ENCODE measurements at places on chromosomes 7 and 10.

- no peak for DNase-seq
Measured at GRCh38 chr7:111103678-111104274, 12.8 kb downstream of the LRRN3 start.

DNA sequence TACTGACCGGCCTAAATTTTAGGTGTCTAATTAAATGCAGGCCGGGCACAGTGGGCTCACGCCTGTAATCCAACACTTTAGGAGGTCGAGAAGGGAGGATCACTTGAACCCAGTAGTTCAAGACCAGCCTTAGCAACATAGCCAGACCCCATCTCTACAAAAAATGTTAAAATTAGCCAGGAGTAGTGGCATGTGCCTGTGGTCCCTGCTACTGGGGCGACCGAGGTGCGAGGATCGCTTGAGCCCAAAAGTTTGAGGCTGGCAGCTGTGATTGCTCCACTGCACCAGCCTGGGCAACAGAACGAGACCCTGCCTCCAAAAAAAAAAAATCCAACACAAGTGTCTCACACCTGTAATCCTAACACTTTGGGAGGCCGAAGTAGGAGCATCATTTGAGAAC lies 491 bp upstream of the SLC37A3 start:
- no peak for DNase-seq

DNA sequence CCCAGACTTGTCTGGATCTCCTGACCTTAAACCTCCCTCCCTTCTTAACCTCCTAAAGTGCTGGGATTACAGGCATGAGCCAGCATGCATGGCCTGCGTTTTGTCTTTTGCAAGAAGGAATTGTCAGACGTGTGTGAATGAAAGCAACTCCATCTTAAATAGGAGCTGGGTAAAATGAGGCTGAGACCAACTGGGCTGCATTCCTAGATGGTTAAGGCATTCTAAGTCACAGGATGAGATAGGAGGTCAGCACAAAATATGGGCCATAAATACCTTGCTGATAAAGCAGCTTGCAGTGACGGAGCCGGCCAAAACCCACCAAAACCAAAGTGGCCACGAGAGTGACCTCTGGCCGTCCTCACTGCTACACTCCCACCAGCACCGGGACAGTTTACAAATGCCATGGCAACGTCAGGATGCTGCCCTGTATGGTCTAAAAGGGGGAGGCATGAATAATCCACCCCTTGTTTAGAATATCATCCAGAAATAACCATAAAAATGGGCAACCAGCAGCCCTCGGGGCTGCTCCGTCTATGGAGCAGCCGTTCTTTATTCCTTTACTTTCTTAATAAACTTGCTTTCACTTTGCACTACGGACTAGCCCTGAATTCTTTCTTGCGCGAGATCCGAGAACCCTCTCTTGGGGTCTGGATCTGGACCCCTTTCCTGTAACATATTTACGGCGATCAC lies 41.2 kb upstream of the SDK1 start:
- no peak for DNase-seq

GRCh38 chr10:31320550-31321211 lies 1.7 kb downstream of the ZEB1 start:
- DNase-seq, result no peak

- DNase-seq, result peak; percentile 66
Measured at GRCh38 chr10:71531485-71532446, 135.0 kb downstream of the CDH23 start.

GRCh38 chr7:14900051-14900450 lies 2.5 kb downstream of the DGKB start:
- no peak for DNase-seq

GRCh38 chr10:103691723-103692435 lies 163.5 kb downstream of the SH3PXD2A start:
- no peak for DNase-seq

DNA sequence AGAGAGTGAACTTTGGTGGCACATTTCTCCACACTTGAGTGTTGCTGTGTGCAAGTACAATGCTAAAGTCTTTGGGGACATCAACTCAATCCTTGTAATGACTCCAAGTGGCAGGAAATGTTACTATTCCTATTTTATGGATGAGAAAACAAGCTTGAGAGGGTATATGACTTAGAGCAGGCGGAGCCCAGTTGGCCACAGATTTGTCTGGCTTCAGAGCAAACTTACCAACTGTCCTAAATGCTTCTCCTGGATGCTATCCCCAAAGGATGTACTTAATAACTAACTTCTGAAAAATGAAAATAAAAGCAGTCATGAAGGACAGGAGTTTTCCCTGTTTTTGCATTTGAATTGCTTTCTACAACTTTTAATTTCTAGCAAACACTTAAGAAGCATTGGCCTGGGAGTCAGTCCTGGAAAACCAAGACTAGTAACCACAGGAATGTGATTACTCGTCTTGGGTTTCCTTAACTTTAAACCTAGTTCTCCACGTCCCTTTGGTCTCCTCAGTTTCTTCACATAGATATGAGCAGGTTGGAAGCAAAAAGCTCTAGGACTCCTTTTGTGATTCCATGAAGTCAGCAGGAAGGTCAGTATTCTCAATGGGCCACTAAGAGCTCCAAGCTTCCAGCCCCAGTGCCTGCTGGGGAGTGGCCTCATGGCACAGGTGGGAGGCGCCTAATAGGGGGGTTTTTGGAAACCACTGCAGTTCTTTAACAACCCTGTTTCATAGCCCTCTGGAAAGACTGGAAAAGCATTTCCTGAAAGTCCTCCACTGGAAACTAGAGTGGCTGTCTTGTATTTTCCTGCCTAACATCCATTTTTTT lies 140.8 kb downstream of the GLCCI1 start:
- no peak for DNase-seq

GRCh38 chr7:24704311-24704710 lies 53.0 kb downstream of the GSDME start:
- DNase-seq, result no peak

DNA sequence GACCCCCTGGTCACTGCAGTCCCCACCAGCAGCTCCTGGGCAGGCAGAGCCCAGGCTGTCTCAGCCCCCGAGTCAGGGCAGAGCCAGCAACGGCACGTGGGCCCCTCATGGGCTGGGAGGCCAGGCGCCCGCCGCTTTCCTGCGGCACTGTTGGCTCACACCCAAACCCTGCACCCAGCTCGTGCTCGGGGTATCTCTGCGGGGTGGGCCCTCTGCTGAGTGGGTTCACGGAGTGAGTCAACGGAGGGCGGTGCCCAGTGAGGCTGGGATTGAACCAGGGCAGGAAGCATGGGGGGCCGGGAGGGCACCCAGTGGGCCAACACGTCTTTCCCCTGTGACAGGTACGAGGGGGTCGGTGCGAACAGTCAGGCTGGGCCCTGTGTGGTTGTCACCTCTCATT lies 28.9 kb downstream of the ADAP1 start:
- DNase-seq, result no peak

DNA sequence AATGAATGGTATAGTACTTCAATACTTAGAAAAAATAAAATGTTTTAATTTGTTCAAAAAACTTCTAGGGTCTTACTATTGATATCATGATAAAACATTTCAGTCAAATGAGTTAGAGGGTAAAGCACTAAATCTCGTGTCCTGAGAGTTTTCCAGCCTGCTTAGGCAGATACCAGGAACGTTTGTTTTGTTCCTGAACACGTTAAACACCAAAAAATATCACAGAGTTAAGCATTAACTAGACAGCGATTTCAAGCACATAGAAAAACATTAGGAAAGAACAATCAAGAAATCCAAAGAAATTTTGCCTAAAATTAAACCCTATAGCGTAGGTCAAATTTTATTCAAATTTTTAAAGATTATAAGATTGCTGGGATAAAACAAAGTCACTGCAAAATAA lies 204.6 kb upstream of the AGR3 start:
- DNase-seq, result no peak

DNA sequence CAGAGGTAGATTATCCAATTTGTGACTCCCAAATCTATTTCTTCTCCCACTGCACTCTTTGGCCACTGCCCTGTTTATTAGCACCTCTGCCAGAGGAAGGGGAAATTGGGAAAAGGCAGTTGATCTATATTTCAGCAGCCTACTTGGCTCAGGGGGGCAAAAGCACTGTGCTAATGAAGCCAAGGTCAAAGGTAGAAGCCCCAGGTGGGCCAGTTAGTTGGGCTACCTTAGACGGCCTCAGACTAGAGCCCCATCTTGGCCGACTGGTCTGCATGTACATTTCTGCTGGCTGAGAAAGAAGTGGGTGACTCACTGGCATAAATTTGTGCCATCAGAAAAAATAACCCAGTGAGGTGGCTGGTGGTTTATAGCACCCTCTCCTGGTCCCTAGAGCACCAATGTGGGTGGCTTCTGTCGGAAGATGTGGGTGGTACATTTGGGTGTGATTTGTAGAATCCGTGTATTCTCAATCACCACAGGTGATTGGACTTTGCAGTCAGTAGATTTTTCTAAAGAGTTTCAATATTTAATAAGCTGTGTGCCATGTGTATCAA lies 293.3 kb upstream of the MKI67 start:
- DNase-seq, result no peak
